ENCODE measurements at places on chromosomes 6 and 20.

DNA sequence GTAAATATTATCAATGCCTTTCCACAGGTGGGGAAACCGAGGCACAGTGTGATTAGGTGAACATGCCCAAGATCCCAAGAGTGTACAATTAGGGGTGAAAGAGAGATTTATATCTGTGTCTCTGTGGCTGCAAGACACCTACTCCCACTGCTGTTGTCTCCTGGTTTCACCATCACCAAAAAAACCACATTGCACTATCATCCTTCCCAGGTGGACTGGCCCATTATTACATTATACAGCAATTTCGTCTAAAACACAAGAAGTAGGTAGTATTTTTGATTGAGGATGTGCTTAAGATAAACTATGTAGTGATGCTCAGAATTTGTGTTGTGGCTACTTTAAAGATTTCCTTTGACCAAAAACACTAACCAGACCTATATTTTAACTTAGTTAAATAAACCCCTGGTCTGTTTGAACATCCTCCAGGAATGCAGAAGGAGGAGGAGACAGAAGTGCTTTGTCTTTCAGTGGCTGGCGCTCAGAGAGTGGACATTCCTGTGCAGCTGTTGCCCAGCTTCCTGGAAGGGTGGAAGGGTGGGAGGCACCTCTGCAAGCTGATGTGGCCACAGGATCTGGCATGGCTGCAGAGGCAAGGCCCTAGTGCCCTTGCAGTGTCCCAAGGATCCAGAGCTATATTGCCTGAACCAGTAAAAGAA, 23.8 kb downstream of the DCBLD1 start:
- DNase-seq, result no peak

DNA sequence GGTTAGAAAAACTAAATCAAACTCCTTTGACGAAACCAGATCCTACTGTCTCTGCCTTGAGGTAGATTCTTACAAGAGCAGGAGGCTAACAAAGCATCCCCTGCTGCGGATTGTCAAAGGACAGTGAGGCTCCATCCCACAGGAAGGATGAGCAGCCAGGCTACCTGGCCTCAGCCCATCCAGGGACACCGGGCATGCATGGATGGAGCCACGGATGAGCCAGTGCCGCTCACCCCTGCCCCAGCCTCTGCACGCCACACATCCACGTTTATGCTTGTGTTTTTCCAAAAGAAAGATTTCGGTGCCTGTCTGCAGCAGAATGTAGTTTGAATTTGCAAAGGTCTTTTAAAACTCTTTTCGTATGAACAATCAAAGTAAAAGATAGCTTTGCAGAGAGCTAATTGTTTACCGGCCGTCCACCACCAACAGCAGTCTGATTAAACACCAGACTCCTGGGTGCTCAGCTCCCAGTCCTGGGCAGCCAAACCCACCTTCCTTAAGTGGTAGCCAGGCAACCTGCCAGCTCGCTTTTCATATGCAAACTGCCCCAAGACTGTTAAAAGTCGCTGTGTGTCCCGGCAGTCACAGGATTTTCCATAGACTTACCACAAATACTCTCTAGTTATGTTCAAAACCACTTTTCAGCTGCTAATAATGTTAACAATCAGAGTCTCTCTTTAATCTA, 999 bp downstream of the THBS2 start:
- no peak for DNase-seq

DNA sequence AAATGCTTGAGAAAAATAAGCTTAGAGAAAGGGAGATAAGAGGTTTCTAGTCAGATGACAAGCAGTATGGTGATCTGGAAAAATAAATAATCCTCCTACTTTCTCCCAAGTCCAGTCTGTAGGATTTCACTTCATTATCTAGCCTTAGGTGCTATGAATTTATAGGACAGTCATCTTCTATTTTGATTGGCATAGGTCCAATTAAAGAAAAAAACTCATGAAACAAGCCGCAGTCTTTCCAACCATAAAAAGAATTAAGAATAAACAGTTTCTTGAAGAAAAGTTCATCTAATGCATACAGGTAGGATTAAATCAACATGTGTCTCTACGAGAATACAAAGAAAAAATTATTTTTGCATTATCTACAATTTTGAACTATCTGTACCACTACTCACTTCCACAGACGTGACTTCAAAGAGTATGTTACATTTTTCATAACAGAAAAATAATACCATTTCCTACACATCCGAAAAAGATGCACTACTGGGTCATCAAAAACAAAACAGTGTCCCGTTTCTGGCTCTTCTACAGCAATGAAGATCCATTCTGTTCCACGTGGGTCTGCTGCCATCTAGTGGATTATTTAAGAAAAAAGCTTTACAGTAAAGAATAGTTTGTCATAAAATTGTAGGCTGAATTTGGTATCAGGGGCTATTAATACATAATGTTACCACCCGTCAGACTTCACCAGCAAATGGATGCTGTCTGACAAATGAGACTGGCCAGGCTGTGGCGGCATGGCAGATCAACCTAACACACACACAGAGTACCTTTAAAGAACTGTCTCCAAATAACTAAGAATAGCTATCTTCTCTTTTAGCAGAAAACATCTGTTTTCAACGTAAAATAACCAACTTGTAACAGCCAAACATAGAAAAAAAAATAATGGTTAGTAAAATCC, 28.9 kb downstream of the STX7 start:
- peak; percentile 32 for DNase-seq

- DNase-seq, result no peak
These were observed 68.2 kb downstream of the COL9A1 start for GRCh38 chr6:70234561-70235236.

- DNase-seq, result no peak
These were observed 30.0 kb downstream of the MYT1 start for GRCh38 chr20:64194269-64194668.

DNA sequence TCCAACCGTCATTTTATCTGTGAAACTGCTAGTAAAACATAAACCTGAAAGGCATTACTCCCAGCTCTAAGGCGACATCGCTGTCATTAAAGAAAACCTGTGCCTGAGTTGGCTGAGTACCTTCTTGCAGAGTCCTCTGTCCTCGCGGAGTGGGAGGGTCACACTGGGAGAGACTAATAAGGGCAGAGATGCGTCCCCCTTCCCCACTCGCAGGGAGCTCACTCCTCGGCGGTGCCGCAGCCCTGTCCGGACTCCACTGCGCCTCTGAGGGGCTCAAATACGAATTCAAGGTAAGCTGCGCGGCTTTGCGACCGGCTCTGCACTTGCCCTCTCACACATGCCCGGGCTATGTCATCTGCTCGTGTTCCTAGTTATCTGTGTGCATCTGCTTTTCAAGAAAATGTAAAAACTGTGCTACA, at the start of gene COL19A1:
COL19A1 (plus strand) TSS at position 206 of the 419 bp plus-strand sequence. CDS start 13,012 bp downstream, outside the sequence.
- DNase-seq, result peak; percentile 17

DNA sequence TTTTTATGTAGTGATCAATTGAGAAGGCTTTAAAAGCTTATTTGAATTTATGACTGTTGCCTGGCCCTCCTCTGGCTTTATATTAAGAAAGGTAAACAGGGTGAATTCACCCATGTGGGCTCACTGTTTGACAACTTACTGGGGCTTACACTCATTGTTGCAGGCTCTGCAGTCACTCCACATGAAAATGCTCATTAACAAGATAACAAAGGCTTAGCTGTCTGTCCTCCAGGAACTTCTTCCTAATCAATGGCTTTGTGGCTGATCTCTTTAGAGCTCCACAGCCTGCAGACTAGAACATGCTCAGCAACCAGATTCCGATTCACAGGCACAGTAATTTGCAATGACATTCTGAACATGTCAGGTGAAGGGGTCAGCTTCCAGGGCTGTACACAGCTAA, 323.2 kb upstream of the MAN1A1 start:
- no peak for DNase-seq

DNA sequence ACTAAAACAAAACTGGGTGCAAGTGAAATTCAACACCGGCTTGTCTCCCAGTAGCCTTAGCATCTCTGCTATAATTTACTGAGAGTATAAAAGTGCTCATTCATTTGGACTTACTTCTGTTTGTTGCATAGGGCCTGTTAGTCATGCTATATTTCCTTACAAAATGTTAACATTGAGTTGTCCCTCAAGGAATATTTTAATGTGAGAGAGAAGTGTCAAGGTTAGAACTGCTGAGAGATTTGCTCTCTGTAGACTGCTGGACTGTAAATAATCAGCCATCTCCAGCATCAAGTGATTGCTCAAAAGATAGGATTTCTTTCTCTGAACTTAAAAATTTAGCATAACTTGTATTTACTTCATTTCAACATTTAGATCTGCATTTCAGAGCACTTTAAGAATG, 328.5 kb upstream of the AGPAT4 start:
- no peak for DNase-seq

DNA sequence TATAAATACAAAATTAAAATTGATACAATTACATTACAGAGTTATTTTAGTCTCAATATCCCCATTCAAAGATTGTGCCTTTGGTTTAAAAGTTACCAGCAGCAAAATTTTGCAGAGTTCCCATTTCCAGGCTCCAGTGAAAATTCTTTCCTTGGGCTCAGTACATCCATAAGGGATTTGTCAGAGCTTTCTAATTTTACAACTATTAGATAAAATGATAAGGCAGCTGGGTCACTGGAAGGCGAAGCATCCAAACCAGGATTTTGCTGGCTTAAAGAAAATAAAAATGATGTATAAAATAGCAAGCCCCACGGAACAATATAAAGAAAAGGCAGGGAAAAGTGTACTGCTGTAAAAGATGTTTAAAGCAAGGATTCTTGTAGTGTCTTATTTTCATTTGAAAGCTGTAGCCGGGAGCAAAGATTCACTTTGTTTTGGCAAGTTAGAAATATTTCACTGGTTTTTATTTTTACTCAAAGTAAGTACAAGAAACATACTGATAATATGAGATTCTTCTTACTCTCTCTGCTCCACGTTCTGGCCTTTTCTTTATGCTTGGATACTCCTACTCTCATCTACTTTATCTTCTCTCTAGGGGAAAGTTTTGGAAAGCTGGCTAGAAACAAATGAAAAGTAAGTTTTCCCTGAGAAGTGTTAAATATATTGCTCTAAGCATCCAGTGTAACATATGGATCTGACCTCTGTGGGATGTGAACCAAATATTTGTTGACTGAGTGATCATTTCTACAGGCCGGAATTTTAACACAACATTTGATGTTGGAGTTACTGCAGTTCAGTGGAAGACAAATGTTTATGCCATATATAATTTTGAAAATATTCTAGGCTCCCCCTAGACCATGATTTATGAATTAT, 488.4 kb downstream of the PHF3 start:
- DNase-seq, result no peak

- no peak for DNase-seq
These were observed 23.6 kb upstream of the OR2J2 start for GRCh38 chr6:29147074-29147473.

DNA sequence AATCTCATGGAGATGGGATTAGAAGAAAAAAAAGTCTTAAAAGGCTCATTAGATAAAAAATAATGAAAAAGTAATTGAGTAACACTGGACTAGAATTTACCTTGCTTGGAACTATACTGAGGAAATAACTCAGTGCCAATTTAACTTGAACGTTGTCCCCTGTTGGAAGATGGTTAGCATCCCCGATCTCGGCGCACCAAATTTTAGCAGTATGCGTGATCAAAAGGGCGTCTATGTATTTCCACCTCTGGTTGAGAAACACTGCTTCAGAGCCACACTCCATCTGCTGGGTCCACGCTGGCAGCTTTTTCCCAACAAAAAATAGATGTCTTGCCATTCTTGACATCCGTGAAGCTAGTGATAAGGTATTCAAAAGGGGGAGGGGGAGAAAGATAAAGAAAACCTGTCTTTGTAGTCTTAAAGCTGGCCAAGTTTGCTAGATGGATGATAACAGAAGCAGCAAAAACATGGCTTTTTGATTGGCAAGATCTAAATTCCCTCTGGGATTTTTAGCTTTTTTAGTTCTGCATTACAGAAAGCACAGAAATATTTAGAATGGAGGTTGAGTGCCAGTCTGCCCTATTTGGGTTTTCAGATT, 6.4 kb downstream of the HINT3 start:
- no peak for DNase-seq

GRCh38 chr6:162854734-162855191, 127.0 kb downstream of the PACRG start:
- DNase-seq, result no peak

DNA sequence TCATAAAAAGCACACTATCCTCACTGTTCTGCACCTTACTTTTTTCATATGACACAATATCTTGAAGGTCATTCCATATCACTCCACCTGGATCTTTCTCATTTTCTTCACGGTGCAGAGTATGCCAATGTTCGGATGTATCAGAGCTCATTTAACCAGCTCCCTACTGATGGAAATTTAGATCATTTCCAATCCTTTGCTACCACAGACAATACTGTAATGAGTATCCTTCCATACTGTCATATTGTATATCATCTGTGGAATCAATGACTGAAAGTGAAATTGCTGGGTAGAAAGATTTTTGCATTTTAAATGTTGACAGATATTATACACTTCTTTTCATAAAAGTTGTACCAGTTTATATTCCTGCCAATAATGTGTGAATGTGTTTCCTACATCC, 2.2 kb upstream of the RAB44 start:
- DNase-seq, result no peak

GRCh38 chr6:30487926-30488325, 1.4 kb upstream of the HLA-E start:
- DNase-seq, result no peak

DNA sequence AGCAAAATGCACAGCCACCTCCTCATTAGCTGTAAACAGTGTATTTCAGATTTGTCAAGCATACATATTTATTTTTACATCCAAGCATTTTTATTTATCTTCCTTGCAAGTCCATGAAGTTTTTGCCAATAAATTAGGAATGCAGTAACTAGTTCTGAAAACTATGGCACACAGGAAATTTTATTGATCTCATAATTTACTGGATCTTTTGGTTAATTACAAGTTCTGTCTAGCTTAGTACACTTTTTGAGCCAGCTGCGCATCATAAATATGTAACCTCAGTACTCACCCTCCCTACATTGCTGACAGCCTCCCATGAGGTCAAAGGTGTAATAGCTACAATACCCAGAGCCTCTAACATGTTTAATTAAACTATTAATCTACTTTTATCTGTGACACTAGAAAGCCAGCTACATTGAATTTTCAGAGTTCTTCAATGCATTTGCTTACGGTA, 898.2 kb downstream of the KIF16B start:
- DNase-seq, result no peak

- DNase-seq, result no peak
These were observed 63.9 kb upstream of the FUCA2 start for GRCh38 chr6:143575440-143575839.

GRCh38 chr6:120320481-120321162, 971.1 kb upstream of the MAN1A1 start:
- no peak for DNase-seq

- no peak for DNase-seq
These were observed 13.0 kb downstream of the MYO6 start for GRCh38 chr6:75762063-75762462.

GRCh38 chr6:125314009-125314581, 12.3 kb upstream of the HDDC2 start:
- DNase-seq, result no peak

Data from central memory CD8-positive, alpha-beta T cell (primary cell).